Fibroblast of upper back skin (primary cell): ENCODE measurements at places on chromosomes 6 and 20.
A peak's percentile ranks its signal among the peaks of the same experiment; 100 is the strongest.

DNA sequence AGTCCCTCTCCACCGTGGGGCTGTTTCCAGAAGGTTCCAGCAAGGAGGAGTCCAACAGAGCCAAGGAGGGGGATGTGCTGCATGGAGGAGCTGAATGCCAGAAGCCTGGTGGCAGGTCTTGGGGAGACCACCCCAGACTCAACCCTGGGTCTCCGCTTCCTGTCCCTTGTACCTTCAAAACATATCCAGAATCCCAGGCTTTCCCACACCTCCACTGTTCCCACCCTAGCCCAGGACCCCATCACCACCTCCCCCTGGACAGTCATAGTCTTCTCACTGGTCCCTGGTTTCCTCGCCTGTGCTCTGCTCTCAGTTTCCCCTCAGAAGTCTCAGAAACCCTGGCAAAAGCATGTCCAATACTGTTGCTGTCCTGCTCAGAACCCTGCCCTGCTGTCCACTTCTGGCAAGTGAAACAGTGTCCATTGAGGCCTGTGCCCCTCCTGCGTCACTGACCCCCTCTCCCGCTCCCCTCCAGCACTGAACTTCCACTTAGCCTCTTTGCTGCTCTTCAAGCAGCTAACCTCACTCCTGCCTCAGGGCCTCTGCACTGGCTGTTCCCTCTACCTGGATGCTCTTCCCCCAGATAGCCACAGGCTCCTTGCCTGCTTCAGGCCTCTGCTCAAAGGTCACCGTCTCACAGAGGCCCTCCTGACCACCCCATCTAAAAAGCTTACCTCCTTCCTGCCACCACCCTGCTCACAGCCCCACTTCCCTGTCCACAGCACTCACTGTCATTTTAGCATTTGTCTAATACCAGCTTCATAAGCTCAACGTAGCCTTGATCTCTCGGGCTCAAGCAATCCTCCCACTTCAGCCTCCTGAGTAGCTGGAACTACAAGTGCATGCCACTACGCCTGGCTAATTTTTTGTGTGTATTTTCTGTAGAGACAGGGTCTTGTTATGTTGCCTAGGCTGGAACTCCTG lies 169.2 kb downstream of the GRM4 start:
- no peak for DNase-seq

GRCh38 chr20:3315136-3315535 lies 76.1 kb upstream of the SLC4A11 start:
- DNase-seq: no peak

DNA sequence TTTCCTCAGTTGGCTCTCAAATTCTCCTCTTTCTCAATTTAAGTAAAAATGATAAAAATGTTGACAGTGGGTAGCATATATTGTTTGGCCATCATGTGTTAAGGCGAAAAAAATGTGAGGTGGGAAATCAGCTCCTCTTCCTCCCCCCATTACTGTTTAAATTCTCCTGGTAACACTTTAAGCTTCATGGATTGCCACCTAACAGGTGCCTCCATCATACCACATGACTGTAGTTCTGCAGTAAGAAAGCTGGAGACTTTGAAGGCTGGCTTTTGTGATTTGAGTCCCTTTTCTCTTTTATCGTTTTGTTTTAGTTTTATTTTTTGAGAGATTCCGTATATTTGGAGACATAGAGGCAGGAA lies 1.2 kb downstream of the ZFAND3 start:
- no peak for DNase-seq

GRCh38 chr6:159577564-159577963 lies 115.5 kb downstream of the SOD2 start:
- peak; percentile 72 for DNase-seq

DNA sequence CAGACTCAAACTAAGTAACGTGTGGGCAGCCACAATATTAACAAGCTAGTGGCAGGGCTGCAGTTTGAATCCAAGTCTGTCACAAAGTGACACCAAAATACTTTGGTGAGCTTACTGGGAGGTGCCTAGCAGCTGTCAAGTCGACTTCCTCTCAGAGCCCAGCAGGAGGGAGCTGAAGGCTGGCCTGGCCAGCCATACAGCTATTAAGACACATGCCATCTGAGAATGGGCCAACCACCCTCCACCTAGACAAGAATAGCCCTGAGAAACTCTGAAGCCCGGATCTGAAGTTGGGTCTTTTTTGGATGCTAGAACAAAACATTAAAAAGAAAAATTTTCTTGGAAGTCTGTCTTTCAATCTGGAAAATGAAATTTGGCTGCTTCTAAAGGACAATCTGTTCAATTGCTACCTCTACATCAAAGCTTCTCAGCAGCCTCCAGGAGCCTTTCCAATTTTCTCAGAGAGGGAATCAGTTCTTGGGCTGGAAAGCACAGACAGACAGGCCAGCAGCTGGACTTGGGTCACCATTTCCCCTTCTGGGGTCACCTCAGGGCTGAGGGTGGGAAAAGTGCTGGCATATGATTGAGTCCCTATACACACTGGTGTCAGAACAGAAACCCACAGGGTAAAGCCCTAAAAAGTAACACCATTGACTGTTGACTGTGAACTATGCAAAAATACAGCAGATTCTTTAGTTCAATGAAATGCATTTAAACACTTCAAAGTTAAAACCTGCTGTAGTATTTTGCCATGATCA lies 42.9 kb downstream of the UQCC1 start:
- DNase-seq: peak; percentile 24

- DNase-seq: no peak
Measured at GRCh38 chr20:63934271-63935068, 21.7 kb downstream of the UCKL1 start.

DNA sequence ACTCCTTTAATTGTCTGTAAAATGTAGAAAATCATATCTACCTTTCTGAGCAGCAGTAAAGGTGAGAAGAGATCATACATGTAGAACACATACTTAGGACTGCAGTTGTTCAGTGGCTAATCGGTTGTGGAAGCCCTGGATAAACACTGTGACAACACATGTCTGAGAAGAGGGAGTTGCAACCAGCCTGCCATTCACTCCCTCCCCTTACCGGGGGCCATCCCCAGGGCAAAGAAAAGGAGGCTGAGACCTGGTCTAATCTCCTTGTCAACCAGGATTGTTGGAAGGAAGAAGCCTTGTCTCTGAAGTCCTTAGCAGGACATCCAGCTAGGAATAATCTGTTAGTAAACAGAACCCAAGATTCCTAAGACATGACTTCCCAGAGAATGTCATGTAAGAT lies 462.5 kb upstream of the AGPAT4 start:
- DNase-seq: no peak

GRCh38 chr20:23399568-23400241 lies 21.6 kb downstream of the NAPB start:
- DNase-seq: peak; percentile 37

GRCh38 chr20:891058-891705 lies 25.0 kb downstream of the ANGPT4 start:
- no peak for DNase-seq

- no peak for DNase-seq
Measured at GRCh38 chr6:20655317-20655716, 121.1 kb downstream of the CDKAL1 start.

DNA sequence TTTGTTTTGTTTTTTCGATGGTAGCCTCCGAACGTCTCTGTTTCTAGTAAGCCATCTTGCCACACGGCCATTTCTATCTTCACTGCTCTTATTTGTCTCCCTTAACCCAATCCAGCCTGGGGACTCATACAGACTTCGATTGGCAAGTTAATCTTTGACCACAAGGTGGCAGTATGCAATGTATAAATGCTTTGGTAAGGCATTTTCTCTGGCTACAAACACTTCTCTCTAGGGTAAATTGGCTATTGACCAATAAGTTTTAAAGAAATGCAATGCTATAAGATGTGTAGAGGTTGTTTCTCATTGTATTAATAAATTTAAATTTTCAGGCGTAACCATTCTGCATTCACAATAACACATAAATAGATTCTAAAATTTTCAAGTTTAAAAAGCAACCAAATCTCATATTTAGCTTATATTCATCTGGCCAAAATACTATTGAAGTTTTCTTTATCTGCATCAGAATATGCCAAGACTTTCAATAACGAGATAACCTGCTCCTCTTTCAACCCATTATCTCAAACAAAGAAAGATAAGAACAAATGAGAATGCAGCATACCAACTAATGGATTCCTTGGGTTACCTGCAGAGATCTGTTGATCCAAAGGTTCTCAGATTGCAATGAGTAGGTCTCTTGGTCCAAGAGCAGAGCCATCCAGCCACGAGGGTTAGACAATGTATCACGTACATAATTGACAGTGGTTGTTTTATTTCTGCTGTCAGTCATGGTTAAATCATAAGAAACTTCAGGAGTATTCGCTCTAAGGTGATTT lies 231.9 kb downstream of the PKHD1 start:
- DNase-seq: peak; percentile 38

DNA sequence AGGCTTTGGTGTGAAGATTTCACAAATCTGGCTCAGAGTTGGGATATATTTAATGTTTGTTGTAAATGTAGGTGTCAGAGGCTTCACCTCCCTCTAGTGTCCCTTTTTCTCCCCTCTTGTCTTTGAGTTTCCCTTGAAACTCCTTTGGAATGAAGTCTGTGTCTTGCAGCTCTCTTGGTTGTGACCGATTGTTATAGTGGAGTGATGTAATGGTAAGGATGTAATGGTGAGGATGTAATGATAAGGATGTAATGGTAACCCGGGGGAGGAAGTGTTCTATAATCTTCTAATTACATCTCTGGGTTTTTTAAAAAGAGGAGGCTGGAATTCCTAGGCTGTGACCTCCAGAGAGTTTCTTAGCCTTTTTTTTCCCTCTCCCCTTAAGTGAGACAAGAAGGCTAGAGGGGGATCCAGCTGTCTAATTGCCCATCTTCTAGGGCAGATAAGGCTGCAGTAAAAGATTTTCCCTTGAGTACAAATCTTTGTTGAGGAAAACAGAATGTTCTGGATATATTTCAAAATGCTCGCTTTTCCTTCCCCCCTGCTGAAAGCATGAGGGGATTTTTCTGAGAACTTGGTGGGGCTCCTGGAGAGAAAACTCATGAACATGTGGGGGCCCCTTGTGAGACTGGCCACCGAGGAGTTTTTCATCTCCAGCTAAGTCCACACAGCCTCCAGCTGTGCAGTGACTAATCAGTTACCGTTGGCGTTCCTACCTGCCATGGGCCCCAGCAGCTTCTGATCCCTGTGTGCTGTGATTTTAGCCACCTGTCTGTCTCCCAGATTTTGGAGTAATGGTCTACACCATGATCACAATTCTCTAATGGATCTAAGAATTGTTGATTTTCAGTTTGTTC lies 156.7 kb upstream of the PMEPA1 start:
- no peak for DNase-seq

DNA sequence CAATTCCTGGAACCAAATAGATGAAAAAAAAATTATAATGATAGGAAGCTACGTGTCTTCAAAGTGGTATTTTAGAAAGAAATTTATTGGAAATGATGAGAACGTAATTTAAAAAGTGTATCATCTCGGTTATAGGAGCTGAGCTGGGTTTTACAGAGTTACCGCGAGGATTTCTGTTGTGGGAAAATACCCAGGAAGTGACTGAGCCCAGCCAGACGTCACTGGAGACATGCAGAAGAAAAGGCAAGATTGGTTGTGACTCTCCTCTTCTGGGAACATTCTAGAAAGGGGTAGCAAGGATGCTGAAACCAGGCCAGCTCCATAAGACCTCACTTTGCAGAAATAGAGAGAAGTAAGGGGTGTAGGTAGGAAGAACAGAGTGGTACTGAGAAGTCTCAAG lies 95.9 kb upstream of the ADGRF1 start:
- DNase-seq: peak; percentile 19

GRCh38 chr20:44494266-44494665 lies 18.6 kb downstream of the TTPAL start:
- DNase-seq: peak; percentile 55

DNA sequence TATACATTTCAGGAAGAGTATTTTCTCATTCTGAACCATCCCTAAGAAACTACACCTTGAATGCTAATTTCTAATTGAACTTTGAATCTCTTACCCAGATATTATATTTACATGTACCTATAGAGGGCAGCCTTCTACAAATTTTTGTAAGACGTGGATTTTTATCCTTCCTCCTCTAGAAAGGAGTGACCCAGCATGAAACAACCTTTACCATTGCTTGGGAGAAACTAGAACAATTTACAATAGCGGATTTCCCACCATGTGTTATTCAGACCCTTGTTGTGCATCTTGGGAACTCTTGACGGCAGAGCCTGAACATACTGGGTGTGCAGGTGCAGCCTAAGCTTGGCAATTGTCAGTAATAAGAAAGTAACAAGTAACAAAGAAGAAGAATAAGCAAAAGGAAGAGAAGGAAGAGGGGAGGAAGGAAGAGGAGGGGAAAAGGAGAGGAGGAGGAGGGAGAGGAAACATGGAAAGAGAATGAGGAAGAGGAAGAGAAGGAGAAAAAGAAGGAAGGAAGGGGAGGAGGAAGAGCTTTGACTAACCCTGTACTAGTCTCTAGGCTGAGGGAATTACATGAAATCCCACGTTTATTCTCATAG lies 10.8 kb upstream of the TAAR1 start:
- DNase-seq: peak; percentile 38

GRCh38 chr20:4889446-4889845 lies 111.9 kb downstream of the SLC23A2 start:
- DNase-seq: no peak

DNA sequence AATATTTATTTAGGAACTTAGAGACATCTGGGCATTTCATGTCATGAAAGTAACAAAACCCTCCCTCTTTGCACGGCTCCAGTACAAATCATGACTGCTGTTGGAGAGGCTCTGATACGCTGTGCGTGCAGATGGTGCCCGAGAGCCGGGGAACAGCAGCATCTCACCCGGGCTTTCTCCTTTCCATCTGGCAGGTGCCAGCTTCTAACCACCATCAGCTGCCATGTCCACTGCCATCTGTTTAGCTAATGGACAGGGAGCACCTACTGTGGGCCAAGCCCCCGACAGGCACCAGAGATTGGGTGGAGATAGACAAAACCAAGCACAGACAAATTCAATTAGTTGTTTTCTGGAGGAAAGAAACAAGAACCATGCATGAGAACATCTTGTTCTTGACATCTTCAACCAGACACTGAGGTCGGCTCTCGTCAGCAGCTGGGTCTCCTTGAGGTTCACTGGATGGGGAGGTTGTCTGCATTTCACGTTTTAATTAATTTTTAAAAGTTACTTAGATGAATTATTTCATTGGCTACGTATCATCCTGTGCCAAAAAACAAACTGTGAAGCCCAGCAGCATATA lies 323.7 kb downstream of the THBS2 start:
- DNase-seq: no peak

- peak; percentile 81 for DNase-seq
Measured at GRCh38 chr6:31070711-31071197, 41.6 kb downstream of the C6orf15 start.

DNA sequence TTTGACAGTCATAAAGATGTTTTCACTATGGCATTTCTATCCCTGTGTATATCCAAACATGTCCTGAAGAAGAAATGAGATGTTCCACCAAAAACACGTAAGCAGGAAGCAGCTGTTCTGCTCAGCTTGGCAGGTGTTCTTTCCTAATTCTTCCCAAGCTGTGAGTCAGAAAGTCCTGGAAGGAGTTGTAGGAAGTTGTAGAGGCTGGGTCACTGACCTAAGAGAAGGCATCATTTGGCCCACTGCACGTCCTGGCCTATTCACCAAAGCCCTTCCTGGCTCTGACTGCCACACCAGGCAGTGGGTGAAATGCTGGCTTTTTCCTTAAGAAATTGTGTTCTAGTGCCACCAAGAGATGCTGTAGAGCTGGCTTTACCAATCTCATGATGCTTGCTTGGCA lies 40.3 kb downstream of the STX11 start:
- peak; percentile 54 for DNase-seq

- DNase-seq: peak; percentile 69
Measured at GRCh38 chr6:87105823-87106222, 10.9 kb upstream of the CGA start.
